ENCODE measurements at places on chromosomes 12 and 14.

- no peak for DNase-seq
Observed at GRCh38 chr12:43402436-43402835, 149.6 kb downstream of the ADAMTS20 start.

DNA sequence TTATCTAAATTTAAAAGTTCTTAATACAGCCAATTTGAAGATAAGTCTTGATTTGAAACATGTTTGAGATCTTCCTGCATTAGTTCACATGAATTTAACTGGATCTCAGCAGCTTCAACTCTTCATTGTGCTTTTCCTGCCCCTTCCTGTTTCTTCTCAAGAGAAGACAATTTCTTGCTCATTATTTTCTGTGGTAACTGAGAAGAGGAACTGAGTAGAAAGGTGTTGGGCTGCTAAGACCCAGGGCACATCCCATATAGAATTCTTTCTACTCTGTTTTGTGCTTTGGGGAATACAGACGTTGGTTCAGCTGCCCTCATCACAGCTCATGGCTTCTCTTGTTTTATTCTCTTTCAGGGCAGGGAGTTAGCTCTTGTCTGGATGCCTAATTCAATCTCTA lies 110.2 kb downstream of the SNAPC1 start:
- DNase-seq: no peak

DNA sequence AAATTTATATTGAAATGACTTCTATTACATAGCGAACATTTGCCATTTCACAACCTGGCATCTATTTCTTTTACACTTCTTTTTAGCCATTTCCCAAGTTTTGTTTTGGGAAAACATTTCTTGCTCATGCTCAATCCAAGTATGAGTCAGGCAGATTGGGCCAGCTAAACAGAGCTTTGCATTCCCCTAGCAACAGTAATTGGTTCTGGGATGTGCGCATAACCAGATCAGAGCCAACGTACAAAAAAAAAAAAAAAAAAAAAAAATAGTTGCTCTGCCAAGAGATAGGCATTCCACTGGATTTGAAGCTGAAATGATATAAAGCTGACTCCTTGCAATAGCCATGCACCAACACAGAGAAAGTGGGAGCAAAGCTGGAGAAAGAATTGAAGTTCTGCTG lies 37.5 kb downstream of the PLCZ1 start:
- no peak for DNase-seq

GRCh38 chr12:88325816-88326189 lies 183.7 kb downstream of the TMTC3 start:
- DNase-seq: no peak

- no peak for DNase-seq
Observed at GRCh38 chr14:51118993-51119392, 24.1 kb upstream of the TRIM9 start.

DNA sequence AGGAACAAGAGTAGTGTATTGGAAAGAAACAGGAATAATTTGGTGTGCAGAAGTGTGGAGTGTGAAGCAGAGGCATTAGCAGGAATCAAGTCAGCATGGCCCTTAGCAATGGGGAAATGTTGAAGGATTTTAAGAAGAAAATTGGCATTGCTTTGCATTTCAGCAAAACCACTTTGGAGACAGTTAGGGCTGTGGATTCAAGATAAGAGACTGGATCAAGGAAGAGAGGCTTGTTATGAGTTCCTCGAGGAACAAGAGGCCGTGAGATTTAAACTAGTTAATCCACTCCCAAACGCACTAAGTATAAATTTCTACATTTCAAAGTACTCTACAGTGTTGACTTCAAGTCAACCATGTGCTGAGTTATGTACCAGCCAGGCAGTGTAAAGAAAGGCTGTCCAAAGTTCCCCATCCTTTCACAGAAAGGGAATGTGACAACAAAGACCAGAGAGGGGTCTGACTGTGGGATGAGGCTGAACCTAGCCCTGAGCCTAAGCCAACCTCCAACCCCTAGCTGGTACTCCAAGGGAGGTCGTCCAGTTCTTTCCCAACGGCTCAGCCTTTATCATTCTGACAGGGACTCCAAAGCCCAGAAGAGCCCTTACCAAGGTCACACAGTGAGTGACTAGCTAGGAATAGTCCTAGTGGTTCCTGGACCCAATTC lies 91.2 kb upstream of the BMP4 start:
- no peak for DNase-seq

DNA sequence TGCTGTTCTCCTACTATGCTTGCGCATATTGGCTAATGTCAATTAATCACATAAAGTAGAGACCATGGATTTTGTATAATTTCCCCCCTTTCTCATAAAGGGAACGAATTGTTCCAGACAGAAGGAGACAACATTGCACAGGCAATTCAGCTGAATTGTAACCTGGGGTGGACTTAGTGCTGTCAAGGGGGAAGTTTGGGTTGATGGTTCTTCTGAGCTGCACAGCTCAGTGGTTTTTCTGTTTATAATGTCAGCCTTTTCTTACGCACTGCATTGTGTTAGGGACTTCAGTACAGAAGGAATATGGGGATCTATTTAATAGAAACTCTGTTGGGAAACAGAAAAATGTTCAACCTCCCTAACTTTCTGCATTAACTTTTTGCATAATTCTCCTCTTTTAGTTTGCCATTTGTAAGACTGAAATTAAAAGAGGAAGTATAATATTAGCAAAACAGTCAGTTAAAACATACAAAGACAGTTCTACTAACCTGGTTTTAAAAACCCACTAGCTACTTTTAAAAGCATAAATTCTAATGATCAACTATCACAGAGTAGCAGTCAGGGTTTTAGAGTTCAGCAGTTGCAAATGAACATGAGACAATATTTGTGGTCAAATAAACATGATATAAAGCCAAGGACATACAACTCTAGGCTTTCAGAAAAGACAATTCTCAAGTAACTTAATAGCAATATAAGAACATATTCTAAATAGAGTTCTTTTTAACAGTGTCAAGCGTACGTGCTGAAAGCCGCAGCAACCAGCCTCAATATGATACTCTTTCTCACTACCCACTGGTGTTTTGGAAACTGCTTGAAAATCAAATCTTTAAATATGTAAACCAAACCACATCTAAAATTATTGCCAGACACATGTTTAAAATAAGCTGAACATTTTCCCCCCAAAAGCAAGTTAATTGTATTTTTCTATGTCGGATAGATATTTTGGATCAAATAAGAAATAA lies 393.0 kb downstream of the FSCB start:
- no peak for DNase-seq

DNA sequence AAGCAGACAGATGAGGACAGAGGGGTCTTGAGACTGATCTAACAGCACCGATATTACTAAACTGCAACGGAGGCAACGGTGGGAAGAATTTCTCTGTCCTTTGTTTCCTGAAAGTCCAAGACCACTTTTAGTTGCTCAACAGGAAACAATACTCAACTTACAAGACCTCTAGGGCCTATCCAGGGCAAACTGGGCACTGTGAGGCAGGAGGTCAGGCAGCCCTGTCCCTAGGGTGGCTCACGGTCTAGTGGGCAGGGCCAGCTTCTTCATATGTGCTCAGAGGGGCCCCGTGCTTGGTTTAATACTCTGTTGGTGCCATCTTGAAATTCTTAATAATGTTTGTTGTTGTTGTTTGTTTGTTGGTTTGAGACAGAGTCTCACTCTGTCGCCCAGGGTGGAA lies 14.2 kb downstream of the SSH1 start:
- DNase-seq: no peak

DNA sequence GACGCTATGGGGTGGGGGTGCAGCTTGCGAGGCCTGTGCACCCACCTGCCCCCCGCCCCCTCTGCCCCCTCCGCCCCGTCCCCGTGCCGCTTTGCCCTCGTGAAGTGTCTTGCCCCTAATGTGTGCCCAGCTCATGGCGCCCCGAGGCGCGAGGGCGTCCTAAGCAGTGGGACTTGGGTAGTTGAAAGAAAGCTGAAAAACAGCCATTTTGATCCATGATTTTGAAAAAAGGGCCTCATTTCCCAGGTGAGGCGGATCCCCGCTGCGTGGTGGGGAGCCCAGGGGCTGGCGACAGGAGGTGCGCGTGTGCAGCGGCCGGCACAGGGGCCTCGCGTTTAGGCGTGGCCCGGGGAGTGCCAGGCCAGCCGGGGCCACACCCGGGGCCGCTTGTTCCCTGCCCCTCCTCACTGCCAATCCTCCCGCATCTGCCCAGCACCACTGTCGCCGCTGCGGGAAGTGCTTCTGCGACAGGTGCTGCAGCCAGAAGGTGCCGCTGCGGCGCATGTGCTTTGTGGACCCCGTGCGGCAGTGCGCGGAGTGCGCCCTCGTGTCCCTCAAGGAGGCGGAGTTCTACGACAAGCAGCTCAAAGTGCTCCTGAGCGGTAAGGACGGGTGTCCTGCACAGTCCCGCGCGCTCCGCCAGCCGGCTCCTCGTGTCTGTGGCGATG lies 11.8 kb downstream of the ZFYVE21 start:
- DNase-seq: no peak

DNA sequence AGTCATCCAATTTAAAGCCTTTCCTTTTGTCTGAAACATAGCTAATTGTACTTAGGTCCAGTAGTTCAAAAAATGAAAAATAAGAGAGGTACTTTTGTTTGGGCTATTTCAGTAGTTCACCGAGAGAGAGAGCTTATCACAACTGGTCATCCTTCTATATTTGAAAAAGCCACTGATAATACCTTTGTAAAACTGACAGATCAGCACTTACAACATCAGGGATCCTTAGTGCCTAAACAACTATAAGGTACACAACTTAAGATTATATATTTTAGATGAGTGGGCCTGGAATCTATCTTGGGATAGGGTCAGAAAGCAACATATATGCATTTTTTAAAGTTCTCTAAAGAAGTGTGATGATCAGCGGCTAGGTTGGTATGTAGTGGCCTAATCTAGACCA lies 97.9 kb downstream of the SOX5 start:
- DNase-seq: no peak

DNA sequence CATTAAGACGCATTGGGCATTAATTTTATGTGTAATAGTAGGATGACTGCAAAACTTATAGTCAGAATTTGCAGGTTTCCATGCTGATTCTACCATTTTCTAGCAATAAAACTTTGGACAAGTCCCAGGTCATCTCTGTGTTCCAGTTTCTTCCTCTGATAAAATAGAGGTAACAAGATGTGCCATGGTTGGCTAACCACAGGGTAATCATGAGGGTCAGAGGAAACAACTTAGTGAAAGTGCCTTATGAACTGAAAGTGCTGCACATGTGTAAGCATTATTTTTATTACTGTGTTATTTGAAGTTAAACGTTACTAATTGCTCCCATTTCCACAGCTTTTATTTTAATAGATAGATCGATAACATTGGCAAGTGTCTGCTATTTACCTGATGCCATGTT lies 21.1 kb downstream of the SMCO2 start:
- no peak for DNase-seq

- DNase-seq: no peak
Observed at GRCh38 chr12:85029456-85029855, 6.6 kb downstream of the TSPAN19 start.

DNA sequence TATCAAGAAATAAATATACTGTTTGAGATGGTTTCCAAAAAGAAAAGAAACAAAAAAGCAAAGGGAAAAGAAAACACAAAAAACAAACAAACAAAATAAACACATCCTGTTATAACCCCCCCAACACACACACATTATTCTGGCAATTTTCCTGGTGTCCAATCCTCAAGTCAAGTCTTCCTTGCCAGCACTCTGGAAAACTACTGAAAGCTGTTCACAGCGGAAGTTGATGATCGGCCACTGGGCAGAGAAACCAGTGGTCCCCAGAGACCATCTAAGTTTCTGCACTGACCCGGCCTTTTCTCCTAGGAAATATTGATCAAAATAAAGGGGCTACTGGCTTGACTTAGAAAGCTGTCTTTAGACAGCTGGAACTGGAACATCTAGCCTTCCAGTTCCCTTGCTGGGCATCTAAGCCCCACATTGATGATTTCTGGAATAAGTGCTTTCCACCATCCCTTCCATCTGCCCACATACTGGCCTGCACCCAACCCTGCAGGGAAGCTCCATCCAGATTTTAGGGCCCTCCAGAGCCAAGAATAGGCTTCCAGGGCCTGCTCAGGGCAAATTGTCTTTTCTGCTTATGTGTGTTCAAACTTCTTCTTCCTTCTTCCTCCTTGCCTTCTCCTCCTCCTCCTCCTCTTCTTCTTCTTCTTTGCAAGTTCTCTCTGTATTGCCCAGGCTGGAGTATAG lies 11.6 kb upstream of the PPP1CC start:
- DNase-seq: no peak

DNA sequence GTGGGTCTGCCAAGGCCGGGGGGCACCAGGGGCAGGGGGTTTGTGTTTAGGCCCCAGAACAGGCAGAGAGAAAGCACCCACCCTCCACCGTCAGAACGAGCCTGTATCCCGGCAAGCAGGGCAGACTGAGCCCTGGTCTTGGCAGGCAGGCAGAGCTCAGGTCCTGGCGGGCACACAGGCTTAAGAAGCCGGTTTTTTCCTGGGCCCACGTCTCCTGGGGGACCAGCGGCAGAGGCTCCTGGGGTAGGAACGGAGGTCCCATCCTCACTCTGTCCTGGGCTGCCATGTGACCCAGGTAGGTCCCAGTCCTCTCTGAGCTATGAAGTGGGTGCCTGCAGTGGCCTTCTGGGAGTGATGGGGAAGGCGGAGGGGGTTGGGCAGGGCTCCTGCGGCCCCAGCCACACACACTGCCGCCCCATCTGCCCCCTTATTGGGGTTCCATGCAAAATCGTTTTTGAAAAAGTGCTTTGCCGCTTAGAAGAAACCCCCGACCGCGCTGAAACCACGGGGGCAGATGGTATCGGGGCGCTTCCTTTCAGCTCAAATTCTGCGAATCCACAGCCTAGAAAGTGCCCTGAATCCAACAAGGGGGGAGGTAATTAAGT lies 24.2 kb downstream of the SH2B3 start:
- DNase-seq: no peak

DNA sequence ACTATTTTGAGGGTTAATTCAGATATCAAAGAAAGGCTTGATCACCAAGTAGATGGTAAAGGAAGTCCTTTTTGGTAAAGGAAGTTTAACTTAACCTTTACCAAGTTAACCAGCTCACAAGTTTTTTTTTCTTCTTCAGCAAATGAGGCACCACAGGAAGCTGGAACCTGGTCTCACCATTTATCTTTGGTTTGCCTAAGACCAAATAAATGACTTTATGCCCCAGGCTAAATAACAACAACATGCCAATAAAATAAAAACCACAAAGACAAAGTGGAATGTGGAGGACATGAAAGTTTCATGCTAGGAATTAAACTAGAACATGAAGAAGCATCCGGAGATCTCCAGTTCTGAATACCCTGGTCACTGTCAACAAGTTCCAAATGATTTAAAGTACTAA lies 116.8 kb upstream of the PRICKLE1 start:
- no peak for DNase-seq

- DNase-seq: no peak
Observed at GRCh38 chr12:119682639-119683252, 14.8 kb downstream of the PRKAB1 start.

GRCh38 chr14:53929871-53930715 lies 26.5 kb downstream of the BMP4 start:
- DNase-seq: no peak

- no peak for DNase-seq
Observed at GRCh38 chr12:116161588-116161987, 115.9 kb downstream of the MED13L start.

GRCh38 chr12:89073659-89074058 lies 278.6 kb downstream of the DUSP6 start:
- DNase-seq: no peak

GRCh38 chr12:85552461-85552860 lies 272.4 kb downstream of the ALX1 start:
- no peak for DNase-seq
